ENCODE measurements at places on chromosomes 3 and 15.

GRCh38 chr3:113736548-113737089 is 9.4 kb downstream of the NAA50 start:
- DNase-seq, result no peak

GRCh38 chr3:29555590-29555989 is 274.7 kb downstream of the RBMS3 start:
- DNase-seq, result no peak

- DNase-seq, result no peak
Measured at GRCh38 chr3:127525373-127525772, 65.2 kb downstream of the TPRA1 start.

- no peak for DNase-seq
Measured at GRCh38 chr3:105791131-105791530, 77.7 kb downstream of the CBLB start.

GRCh38 chr3:129783470-129783869 is 110.0 kb downstream of the TMCC1 start:
- no peak for DNase-seq

GRCh38 chr3:38468765-38469164 is 15.1 kb downstream of the ACVR2B start:
- DNase-seq, result no peak

DNA sequence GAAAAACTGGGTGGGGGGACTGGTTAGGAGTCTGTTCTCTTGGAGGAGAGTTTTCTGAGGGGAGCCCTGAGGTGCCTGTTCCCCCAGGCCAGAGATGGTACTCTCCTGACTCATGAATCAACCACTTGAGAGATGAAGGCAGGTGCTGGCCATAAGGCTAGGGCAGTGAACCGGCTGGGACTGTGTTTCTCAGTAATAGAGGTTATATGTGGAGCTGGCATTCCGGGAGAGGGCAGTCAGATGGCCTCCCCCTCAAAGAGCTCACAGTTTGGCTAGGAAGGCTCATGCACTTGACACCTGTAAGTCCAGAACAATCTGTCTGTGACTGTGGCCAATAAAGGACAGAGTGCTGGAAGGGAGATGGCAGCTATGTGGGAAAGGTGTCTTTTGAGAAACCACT is 10.0 kb upstream of the SCN10A start:
- DNase-seq, result no peak

- DNase-seq, result no peak
Measured at GRCh38 chr15:43487271-43487895, 5.6 kb downstream of the TP53BP1 start.

DNA sequence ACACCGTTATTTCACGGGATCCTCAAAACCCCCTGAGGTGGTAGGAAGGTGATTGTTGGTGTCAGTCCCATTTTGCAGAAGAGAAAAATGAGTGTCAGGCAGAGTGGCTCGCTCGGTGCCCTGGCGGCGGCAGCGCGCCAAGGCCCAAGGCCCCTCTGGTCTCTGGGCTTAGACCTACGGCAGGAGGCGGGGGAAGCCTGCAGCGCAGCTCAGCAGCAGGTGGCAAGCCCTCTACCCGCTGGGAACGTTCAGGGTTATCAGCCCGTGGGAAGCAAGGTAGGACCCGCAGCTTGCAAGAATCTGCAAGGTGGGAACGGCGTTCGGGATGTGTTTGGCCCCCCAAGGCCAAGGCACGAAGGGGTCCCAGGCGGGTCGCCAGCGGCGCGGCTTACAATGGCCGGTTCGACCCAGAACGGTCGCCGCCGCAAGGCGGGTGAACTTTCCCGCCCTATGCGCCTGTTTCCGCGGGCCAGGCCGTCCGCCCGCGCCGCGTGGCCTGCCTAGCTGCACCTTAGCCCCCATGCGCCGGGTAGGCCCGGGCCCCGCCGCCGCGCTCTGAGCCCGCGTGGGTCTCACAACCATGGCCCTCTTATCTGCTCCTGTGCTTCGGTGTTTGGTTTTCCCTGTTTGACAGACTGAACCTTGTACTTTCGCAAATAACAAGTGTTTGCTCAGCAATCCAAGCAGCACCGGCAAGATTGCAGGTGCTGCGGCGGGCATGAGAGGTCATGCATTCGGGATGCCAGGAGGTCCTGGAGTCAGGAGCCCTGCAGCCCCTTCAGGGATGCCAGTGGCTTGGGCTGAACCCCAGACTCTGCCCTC is 39.7 kb downstream of the CCNL1 start:
- no peak for DNase-seq

DNA sequence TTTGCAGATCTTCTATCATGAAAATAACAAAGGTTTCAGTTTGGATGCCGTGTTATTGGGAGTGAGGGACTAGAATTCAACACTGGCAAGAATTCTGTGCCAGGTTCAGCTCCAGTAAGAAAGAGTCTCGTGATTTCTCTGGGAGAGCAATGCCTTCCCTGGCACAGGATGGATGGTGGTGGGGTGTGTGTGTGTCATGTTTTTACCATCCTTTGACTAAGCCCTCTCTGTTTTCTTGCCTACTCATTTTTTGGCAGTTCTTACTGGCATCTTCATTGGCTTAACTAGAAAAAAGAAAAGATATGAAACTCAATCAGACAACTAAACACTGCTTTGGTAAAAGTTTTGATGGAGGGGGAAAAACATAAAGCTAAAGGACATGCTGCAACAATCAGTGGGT is 86.6 kb downstream of the FMN1 start:
- DNase-seq, result no peak

- DNase-seq, result no peak
Measured at GRCh38 chr3:123088387-123088786, 21.6 kb downstream of the PDIA5 start.

- DNase-seq, result no peak
Measured at GRCh38 chr3:58529516-58530353, 7.3 kb downstream of the ACOX2 start.

DNA sequence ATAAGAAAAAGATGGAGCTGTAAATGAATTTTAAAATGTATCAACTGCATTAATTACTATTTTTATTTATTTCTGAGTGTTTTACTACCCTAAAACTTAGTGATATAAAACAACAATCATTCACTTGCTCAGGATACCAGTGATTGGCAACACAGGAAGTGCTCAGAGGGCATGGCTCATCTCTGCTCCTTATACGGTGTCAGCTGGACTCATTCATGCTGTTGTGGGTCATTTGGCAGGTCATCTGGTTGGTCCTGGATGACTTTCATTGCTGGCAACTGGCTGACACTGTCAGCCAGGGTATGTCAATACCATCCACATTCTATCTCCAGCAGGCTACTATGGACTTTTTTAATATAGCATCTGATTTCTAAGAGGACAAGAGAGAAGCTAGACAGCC is 689.6 kb upstream of the NECTIN3 start:
- DNase-seq, result no peak

DNA sequence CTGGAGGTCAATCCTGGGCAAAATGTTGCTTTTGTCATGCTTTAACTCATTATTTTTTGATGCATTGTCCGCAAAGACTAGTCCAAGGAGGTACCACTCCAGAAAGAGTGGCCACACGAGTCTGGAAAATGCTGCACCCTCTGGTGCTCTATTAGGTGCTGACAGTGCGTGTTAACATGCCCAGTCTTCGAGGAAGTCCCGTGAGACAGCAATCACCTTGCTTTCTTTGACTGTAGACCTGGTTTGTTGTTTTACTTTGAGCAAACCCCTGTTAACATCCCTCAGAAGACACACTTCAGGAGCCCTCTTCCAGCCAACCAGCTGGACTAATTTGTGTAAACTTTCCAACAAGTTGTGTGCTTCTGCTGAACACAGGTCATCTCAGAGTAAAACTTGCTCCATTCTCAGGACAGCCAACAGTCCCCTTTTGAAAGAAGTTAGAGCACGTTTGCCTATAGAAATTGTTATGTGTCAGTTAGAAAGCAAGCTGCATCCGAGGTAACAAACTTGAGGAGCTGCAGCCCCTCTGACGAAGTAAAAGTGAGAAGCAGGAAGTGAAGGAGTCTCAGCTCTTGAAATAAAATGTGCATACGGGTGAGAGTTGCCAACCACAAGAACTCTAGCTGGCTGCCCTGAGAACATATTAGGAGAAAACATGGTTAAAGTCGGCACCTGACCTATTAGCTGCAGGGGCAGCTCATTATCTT is 205.0 kb downstream of the LPP start:
- DNase-seq, result no peak

- no peak for DNase-seq
Measured at GRCh38 chr3:72041511-72041910, 256.6 kb upstream of the PROK2 start.

DNA sequence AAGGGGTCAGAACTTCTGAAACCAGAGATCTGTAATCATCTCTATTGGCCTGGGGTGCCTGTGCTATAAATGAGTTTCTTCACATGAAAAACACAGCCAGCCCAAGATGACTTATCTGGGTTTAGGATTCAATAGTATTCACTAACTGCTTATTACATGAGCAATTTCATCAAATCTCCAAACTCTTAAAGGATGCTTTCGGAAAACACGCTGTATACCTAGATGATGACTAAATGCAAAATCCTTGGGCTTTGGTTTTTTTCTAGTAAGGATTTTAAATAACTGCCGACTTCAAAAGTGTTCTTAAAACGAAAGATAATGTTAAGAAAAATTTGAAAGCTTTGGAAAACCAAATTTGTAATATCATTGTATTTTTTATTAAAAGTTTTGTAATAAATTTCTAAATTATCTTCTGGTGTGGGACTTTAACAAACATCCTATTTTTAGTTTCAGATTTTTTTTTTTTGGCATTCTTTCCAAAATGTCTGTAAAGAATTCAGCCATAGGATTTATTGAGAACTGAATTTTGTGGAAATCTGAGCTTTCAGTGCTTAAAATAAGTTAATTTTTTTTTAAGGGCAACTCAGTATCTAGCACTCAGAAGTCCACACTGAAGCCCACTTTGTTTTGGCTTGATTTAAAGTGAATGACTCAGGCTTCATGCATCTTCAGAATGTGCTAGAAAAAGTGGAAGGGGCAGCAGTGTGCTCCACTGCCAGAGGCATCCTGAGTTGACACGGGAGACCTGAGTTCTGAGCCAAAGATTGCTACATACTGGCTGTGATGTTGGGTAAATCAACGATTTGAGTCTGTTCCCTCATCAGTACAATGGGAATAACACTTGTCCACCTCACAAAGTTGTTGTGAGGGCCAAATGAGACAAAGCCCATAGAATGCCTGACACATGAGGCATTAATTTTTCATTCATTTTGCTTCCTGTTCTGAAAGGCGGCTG is 18.7 kb downstream of the TMEM43 start:
- no peak for DNase-seq

- no peak for DNase-seq
Measured at GRCh38 chr3:47421741-47422649, 41.2 kb downstream of the PTPN23 start.

- no peak for DNase-seq
Measured at GRCh38 chr3:81518945-81519344, 242.5 kb downstream of the GBE1 start.

DNA sequence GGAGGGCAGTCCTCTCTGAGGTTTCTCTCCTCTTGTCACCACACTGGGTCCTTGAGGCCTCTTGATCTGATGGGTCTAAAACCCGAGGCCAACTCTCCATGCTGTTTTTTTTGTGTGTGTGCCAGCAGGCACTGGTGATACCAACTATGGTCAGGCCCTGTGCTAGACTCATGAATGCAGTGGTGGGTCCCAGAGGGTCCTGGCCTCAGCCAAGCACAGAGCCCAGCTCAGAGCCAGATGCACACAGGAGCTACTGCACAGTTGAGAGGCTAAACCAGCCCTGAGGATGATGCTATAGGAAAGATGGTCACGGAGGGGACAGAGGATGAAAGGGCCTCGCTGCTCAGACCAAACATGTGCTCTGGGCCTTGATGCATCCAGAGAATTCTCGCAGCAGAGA is 33.5 kb downstream of the RAB6B start:
- no peak for DNase-seq

GRCh38 chr15:63186065-63186464 is 3.3 kb upstream of the RAB8B start:
- DNase-seq, result no peak

- no peak for DNase-seq
Measured at GRCh38 chr15:30997270-30997669, 5.8 kb upstream of the MTMR10 start.

DNA sequence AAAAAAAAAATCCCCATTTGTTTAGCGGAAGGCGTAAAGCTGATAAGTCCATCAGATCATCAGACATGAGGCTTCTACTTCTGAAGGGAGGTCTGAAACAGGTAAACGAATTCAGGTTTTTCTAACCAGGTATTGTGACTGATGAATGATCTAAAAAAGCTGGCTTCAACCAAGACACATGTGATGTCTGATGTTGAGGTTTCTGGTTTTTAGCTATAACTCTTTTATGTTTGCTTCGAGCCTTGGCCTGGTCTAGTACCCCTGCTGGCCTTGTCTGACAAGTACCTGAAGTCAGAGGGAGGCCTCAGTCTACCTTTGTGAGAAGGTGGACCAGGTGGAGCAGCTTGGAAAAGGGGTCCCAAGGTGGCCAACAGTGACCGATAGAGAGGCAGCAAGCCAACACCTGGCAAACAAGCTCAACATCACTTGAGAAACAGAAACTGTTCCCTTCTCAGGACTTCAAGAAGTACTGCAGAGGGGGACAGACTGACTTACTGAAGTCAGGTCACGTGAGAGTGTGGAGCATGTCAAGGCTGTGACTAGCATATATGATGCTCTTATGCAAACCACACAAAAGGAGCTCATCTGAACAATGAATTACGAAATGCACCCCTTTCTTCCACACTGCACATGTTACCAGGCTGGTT is 33.0 kb upstream of the CA12 start:
- DNase-seq, result no peak

DNA sequence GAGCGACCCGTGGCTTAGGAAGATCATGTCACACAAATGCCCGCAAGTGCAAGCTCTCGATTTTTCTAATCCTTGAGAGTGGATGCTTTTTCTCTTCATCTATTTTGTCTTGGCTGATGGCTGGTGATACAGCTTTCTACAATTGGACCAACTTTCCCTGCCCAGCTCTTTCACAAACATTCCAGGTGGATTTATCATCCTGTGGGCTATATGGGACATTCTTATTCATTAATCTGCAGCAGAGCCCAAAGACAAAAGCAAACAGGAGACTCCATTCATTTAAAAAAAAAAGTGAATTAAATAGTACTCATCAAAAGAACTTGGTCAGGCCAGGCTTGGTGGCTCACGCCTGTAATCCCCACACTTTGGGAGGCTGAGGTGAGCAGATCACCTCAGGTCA is 14.2 kb upstream of the TSEN2 start:
- no peak for DNase-seq

- DNase-seq, result no peak
Measured at GRCh38 chr3:176514297-176514696, 683.0 kb downstream of the TBL1XR1 start.

All from activated CD4-positive, alpha-beta T cell treated with anti-CD3 and anti-CD28 coated beads, Interleukin-2, amount 50 U/mL, for 4 hours (primary cell).